Activated CD4-positive, alpha-beta memory T cell treated with anti-CD3 and anti-CD28 coated beads for 36 hours (primary cell): ENCODE measurements at places on chromosomes 16 and 17.

GRCh38 chr16:4639899-4640509, 15.4 kb downstream of the MGRN1 start:
- DNase-seq: no peak

GRCh38 chr17:4743216-4743615, 3.5 kb upstream of the CXCL16 start:
- DNase-seq: no peak

DNA sequence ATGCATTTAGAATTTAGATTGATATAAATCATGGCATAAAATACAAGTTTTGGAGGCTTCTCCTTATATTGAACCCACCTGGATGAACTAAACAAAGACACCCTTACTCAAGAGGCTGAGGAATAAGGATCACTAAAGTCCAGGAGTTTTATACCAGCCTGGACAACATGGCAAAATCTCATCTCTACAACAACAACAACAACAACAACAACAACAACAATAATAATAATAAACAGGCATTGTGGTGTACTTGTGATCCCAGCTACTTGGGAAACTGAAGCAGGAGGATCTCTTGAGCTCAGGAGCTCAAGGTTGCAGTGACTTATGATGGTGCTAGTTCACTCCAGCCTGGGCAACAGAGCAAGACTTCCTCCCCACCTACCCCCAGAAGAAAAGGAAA, 558.0 kb downstream of the TOX3 start:
- no peak for DNase-seq

DNA sequence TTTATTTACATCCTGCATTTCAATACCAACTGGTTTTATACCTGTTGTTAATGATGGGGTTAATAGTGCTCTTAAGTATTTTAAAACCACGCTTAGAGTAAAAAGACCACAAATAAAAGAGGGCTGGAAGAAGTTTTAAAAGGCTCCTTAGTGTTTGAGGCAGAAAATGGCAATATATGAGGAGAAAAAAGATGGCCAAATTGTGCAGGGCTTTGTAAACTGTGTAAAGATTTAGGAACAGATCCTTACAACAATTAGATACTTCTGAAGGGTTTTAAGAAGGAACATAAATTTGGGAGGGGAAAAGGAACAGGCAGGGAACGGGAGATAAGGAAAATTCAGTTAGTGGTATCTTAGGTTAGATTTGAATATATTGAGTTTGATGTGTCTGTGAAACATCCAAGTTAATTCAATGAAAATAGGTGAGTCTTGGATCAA, 12.7 kb downstream of the CDC27 start:
- DNase-seq: no peak

- DNase-seq: no peak
Observed at GRCh38 chr17:43439041-43439440, 40.2 kb downstream of the ARL4D start.

DNA sequence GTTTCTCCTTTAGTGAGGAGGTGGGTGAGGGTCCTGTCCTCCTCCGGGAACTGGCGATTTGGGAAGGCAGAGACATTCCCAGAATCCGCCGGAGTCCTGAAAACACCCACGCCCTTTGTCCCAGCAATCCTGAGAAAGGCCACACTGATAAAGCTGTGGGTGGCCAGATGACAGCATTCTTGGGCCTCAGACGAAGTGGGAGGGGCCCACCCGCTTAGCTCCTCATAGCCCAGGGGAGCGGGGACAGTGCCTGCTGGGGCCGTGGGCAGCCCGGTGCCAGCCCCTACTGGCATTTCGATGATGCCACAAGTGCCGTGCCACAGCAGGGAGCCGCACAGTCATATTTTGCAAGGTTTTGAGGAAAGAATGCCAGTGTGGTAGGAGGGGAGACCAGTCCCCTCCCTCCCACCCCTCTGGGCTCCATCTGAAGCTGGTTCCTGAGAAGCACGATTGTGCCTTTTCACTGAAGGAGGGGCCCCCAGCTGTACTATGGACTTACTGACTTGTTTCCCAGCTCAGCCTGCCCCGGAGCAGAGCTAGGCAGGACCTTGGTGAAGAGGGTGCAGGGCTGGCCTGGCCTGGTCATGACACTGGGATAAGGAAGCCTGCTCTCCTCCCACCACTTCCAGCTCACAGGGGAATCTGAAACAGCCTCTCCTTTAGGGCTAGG, 20.9 kb upstream of the MPRIP start:
- no peak for DNase-seq
